ENCODE measurements at places on chromosomes 7 and 10.

DNA sequence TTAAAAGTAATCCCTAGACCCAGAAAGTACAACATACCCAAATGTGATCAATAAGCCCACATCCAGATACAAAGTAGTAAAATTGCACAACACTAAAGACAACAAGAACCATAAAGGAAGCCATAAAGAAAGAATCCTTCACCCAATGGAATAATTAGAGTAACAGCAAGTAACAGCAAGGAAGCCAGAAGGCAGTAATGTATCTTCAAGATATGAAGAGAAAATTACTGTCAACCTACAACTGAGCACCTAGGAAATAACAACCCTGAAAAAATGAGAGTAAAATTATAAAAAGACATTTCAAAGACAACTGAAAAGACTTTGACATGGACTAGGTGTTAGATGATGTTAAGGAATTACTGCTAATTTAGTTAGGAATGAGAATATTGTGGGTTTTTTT is 60.5 kb downstream of the CNOT4 start:
- DNase-seq, result no peak

DNA sequence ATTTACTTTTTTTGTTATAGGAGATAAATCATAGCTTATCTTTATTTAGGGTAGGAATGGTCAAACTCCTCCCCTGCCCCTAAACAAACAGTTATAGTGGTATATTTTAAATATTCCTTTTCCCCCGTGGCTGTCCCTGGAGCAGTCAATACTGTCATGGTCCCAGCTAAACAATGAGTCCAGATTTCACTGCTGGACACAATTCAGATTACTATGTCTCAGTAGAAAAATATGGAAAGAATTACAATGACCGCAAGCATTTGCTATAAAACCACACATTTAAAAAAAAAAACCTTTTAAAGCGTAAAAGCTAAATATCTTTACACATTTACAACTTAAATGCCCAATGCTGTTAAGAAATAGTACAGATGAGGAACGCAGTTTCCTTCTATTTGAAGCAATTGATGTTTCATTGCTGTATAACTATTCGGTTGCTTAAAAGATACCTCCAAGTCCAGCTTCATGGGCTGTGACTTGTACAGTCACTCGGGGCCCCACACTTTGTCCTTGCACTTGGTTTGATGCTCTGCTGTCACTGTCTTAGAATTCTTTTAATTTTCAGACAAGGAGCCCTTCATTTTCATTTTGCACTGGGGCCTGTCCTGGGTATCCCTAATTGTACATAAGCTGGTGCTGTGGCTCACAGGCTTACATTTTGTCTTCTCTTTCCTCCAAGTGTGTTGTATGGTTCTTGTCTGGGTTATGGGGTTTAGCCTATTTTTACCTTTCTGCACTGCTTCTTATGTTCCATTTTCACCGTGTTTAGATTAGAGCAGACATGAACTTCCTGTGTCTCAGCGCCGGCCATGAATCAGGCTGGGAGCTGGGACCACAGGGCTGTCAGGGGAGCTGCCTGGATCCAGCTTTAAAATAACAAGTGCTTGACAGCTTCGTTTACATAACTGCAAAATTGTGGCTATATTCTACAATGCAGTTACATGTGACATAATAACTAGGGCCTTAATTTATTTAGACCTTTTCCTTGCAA is 530.2 kb upstream of the FZD8 start:
- DNase-seq, result peak; percentile 84

DNA sequence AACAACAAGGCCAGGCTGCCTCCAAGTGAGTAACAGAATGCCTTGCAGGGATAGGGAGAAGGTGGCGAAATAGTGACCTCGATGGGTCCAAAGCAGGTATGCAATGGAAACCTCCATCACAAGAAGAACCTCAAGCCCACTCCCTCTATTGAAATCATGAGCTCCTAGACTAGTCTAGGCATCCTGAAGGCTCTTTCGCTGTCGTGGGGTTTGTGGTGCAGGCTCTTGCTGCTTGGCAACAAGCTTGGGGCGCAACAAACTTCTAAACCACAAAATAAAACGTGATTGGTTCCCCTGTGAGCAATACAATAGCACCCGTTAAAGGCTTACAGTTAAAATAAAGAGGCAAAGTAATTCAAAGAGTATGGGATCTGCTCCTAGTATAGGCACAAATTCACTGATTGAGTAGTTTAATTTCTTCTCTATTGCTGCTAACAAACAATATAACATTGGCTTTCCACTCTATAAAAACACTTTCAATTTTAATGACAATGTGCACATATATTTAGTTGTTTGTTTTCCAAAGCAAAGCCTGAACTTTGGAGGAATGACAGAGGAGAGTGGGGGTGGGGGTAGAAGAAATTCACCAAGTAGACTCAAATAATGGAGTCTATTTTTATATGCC is 64.1 kb downstream of the C10orf67 start:
- DNase-seq, result no peak

DNA sequence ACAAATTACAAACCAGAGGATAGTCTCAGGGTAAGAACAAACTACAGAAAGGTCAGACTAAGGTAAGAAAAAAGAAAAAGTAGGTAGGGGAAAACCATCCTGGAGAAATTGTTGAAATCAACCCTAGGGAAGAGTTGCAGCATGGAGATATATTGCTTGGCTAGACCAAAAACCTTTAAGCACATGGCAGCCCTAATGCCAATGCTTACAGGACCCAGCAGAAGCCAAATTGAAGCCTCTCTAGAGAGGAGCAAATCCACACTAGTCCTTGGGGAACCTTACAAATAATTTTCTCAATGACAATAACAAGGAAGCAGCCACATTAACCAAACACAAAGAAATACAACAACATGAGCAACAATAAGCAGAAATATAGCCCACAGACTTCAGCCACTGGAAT is 81.9 kb downstream of the CNOT4 start:
- DNase-seq, result no peak

DNA sequence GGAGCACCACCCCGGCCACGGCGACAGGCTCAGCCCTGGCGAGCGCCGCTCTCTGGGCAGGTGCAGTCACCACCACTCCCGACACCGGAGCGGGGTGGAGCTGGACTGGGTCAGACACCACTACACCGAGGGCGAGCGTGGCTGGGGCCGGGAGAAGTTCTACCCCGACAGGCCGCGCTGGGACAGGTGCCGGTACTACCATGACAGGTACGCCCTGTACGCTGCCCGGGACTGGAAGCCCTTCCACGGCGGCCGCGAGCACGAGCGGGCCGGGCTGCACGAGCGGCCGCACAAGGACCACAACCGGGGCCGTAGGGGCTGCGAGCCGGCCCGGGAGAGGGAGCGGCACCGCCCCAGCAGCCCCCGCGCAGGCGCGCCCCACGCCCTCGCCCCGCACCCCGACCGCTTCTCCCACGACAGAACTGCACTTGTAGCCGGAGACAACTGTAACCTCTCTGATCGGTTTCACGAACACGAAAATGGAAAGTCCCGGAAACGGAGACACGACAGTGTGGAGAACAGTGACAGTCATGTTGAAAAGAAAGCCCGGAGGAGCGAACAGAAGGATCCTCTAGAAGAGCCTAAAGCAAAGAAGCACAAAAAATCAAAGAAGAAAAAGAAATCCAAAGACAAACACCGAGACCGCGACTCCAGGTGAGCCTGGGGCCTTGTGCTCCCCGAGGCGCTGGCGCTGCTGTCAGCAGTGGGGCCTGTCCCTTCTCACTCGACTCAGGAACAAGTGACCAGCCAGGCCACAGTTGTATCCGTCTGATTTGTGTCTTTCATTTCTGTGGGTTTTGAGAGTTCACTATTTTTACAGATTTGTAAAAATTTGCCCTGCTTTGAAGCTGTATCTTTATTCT is 117.7 kb downstream of the CYTH3 start:
- DNase-seq, result no peak

DNA sequence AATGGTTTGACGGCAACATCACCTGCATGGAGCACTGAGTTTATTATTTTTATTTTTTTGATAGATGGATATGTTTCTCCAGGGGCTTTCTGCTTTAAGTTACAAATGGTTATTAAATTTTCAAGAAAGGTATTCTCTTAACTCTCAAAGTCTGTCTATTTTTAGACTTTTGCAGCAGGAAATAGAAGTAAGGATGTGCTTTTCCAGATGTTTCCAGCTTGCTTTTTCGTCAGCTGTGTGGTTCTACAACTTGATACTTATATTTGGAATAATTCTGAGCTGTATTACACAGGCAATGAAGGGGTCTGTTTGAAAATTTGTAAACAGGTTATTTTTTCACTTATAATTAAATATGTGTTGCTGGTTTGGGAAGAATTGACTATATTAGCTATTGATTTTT is 69.0 kb downstream of the CACNB2 start:
- no peak for DNase-seq
